ENCODE measurements at places on chromosomes 6 and 20.

DNA sequence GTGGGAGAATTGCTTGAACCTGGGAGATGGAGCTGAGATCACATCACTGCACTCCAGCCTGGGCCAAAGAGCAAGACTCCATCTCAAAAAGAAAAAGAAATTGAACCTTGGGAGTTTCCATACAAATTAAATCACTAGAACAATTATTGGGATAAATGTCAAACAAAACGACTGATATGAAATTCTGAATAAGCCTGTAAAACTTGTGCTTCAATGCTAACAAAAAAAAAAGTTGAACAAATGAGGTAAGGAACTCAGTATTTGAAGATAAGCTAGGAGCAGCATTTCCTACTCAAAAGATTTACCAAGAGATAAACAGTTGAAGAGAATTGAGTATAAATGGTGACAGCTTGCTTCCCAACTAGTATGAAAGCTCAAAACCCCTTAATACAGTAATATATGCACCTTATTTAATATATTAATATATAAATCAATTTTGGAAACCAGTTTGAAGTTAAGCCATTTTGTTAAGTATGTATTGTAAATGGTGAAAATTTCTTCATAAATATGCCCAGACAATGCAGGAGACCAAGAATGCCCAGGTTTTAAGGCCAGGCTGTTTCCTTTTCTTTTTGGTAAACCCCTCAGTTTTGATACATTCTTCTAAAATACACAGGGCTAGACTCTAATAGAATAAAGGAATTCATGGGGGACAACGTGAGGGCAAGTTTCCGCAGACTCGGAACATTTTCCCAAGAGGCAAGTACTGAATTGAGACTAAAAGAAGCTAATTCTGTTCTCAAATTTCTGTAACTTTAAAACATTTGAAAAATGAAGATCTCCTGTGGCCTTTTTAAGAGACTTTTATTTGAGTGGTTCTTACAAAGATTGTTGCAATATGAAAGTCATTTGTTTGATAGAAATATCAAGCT, 3.9 kb downstream of the ROMO1 start:
- DNase-seq: no peak

GRCh38 chr6:17964633-17965032, 22.8 kb downstream of the KIF13A start:
- no peak for DNase-seq

DNA sequence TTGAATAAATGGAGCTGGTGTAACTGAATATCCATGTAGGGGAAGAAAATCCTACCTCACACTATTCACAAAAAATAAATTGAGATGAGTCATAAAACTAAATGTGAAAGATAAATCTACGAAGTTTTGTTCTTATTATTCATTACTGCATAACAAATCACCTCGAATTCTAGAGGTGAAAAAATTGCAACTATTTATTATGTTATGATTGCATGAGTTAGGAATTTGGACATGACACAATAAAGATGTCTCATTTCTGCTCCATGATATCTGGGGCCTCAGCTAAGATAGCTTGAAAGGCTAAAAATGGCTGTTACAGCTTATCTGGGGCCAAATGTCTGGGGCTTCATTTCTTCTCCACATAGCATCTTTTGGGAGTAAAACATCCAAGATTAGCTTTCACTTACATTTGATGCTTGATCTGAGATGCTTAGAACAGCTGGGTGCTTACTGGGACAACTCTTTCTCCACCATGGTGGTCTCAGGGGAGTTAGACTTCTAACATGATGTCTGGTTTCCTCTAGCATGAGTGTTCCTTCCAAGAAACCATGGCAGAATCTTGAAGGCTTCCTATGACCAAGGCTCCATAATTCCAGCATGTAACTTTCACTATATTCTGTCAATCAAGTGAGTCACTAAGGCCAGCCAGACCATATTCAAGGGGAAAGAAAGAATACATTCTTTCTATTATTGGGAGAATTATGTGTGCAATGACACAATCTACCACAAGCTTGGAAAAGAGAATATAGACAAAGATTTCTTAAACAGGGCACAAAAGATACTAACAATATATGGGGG, 30.1 kb downstream of the OR2B6 start:
- DNase-seq: no peak

- no peak for DNase-seq
Measured at GRCh38 chr20:64072498-64073063, 6.7 kb downstream of the RGS19 start.

GRCh38 chr6:128280960-128281359, 239.4 kb downstream of the PTPRK start:
- DNase-seq: no peak

DNA sequence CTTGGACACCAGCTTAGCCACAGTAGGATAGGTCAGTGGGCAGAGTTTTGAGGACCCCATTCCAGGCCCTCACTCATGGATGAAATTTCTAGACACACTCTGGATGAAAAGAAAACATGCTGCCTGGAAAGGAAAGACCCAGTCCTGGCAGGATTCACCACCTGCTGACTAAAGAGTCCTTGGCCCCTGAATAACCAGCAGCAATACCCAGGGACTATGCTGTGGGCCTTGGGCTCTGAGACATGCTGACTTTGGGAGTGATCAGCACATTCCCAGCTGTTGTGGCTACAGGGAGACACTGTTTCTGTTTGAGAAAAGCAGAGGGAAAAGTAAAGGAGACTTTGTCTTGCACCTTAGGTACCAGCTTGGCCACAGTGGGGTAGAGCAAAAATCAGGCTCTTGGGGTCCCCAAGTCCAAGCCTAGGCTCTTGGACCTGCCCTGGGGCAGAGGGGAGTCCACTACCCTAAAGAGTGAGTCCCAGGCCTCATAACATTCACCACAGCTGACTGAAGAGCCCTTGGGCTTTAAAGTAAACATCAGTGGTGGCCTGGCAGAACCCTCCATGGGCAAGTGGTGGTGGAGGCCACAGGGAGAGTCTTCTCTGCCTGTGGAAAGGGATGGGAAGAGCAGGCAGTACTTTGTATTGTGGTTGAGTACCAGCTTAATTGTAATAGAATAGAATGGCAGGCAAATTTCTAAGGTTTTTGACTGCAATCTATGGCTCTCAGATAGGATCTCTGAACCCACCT, 516.8 kb downstream of the BCKDHB start:
- no peak for DNase-seq

DNA sequence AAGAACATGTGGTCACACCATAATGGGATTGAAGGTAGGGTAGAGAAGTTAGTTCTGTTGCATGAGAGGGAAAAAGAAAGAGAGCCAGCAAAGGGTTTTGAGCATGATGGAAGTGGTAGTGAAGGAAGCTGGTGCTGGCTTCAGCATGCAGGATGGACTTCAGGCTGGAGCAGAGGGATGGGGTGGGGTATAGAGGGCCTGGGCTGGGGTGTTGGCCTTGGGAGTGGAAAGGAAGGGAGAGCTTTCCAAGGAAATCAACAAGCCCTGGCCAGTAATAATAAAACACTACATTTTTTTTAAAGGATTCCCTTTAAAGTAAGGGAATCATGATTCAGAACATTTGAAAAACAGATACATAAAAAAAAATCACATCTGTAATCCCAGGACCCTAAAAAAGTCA, 61.2 kb downstream of the LAMA4 start:
- no peak for DNase-seq

DNA sequence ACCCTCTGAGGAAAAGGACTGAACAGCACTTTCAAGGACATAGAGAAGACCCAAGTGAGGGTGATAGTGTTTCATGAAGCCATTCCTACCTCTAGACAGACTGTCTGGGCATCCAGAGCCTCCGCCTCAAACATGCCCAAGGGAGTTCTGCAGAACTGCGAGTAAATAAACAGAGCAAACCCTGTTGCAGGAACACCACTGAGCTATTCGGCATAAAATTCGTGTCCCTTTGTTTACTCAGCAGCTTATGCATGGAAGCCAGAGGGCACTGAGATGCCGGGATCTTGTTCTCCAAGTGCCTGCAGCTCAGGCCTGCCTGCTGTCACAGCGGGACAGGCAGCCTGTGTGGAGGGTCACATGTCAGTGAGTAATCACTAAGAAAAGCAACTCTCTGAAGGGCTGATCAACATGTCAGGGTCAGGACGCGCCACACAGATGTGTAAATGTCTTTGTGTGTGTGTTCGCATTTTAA, 164.9 kb upstream of the HEY2 start:
- no peak for DNase-seq

DNA sequence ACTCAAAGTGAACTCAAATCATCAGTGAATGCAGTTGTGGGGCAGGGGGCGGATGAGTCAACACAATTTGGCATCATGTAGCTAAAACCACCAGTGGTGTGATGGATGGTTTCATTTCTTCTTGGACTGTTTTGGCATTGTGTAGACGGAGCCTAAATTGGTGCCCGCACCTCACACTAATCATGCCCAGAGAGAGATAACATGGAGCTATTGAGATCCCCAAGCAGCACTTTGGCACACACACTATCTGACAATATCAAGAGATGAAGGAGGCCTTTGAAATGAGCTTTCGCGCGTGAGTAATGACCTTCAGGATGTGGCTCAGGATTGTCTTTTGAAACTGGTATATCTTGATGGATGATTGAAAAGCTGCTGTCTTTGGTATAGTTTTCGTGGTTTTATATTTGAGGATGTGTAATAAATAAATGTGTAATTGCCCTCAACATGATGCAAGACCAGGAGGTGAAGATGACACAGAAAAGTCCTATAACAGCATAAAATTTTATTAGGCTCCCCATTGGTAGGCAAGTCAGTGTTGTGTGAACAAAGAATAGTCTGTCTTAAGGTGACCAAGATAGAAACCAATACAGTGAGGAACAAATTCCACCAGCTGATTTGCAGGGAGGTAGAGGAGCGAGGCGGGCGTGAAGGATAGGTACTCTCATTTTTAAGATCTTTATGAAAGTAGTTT, 174.2 kb downstream of the TSHZ2 start:
- DNase-seq: no peak

GRCh38 chr20:5356941-5357340, 40.2 kb upstream of the PROKR2 start:
- DNase-seq: no peak

- no peak for DNase-seq
Measured at GRCh38 chr6:14871221-14871620, 374.6 kb upstream of the JARID2 start.

DNA sequence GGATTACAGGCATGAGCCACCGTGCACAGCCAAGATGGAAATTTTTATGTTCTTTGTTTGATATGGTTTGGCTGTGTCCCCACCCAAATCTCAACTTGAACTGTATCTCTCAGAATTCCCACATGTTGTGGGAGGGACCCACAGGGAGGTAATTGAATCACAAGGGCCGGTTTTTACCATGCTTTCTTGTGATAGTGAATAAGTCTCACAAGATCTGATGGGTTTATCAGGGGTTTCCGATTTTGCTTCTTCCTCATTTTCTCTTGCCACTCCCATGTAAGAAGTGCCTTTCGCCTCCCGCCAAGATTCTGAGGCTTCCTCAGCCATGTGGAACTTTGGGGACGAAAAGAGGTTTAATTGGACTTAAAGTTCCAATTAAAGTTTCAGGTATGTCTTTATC, 14.6 kb downstream of the EEF1A1 start:
- no peak for DNase-seq

DNA sequence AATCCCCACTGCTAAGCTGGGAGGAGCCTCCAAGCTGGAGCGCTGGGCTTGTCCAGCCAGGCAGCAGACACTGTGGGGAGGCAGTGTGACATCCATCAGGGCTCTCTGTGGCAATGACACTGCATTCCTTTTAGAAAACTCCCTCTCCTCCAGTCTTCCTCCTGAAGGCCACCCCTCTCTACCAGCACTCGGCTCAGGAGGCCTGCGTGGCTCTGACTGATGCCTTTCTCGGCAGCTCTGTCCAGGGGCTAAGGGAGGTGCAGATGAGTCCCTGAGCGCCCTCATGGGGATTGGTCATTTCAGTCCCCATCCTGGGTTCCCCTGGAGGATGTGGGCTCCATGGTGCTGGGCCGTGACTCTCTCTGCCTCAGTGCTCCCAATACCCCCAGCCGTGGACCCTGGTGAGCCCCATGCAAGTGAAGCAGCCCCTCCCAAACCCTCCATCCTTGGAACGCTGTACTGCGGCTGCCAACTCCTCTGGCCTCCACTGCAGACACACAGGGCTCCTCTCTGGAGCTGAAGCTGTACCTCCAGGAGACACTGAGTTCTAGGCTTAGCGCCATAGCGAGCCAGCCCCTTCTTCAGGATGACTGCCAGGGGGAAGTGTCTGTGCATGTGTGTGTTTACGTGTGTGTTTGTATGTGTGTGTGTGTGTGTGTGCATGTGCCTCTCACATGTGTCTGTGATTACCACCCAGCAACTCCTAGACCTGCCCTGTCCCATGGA, 209.6 kb downstream of the ERMARD start:
- peak; percentile 63 for DNase-seq

- DNase-seq: no peak
Measured at GRCh38 chr20:49691818-49692568, 21.7 kb downstream of the B4GALT5 start.

GRCh38 chr6:142816031-142816430, 128.9 kb downstream of the HIVEP2 start:
- DNase-seq: no peak

DNA sequence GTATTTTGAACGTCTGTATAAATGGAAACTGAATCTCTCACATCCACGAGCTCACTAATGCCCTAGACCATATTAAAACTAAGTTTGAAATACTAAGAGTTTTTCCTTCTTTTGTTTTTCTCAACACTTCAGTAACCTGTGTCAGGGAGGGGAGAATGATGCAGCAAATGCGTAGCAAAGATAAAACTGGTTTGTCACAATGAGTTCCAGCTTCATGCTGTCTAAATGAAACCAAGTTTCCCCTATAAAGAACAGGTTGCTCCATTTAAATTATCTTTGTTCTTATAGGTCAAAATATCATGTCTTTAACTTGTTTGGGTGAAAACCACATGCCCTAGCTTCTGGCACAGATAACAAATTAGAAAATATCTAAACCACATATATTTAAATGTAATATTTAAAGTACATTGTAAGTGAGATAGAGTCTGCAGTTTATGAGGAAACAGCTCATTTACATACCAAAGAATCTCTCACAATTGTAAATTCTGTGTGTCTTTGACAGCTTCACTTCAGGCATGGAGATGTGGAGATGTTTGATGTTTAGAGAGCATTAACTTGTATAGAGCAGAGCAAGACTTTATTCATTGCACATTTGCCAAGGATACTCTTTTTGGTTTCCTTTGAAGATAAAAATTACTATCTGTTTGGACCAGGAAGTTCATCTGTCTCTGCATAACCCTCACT, 7.3 kb downstream of the TRDN start:
- no peak for DNase-seq

- DNase-seq: no peak
Measured at GRCh38 chr6:5640614-5641013, 366.1 kb downstream of the NRN1 start.

DNA sequence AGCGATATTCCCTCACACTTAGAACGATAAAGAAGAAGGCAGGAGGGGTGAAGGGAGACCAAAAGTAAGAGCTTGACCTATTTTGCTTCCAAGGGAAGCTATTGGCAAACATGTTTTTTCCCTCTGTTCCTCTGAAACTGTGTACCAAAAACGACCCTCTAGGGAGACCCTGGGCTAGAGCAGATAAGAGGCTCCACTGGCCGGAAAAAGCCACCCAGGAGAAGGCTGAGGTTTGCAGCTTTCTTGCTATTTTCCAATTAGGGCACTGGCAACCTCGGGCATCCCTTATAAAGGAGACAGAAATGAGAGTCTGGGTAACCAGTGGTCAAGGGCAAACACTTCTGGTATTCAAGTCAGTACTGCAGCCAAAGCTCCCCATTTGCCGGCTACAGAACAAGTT, 168.0 kb downstream of the KIF16B start:
- no peak for DNase-seq
